NCI-H226 (cell line): ENCODE measurements at places on chromosomes 2 and 18.

DNA sequence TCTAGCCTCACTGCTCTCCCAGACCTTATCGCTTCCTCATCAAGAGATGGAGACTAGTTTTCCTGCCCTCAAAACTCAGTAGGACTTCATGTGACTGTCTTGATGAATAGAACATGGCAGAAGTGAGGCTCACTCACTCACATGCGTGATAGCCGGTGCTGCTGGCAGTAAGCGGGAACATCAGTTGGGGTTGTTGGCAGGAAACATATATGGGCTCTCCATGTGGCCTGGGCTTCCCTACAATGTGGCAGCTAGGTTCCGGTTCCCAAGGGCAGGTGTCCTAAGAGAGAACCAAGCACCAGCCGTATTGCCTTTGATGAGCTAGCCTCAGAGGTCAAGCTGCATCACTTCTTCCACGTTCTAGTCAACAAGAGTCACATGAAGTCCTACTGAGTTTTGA is 15.2 kb upstream of the FAHD2A start:
- DNase-seq: no peak

- no peak for DNase-seq
These were observed 834.4 kb upstream of the SLC39A10 start for GRCh38 chr2:194822657-194823056.

- no peak for DNase-seq
These were observed 4.2 kb downstream of the GALNT13 start for GRCh38 chr2:153875801-153876466.

- no peak for DNase-seq
These were observed 381.2 kb downstream of the LPIN1 start for GRCh38 chr2:12127638-12128037.

GRCh38 chr2:3242747-3243369 is 134.8 kb downstream of the EIPR1 start:
- DNase-seq: no peak

DNA sequence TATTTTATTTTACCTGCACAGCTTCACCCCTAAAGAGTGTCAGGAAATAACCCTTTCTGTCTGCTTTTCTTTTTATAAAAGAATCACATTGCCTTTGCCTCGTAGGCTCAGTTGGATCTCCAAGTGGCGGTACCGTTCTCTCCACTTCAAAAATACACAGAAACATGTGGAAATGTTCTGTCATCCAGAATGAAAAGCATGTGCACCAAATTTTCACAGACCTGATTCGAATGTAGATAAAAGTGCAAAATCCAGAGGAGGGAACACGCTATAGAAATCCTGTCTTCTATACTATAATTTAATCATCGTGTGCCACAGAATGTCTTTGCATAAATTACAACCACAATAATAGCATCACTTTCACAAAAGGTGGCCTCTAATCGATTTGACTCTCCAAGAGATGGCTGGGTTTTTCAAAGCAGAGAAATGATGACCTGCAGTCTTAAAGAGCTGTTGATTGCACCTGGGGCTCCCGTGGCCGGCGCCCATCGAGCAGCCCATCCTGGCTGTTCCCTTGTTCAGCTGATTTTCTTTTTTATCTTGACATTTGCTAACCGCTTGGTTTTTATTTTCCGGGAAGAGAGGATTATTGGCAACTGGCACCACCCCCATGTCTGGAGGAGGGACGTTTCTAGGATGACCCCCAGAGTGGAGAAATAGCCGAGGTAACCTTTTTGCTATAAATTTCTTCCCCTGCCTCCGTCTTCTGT is 290.2 kb downstream of the SOX11 start:
- DNase-seq: no peak
